ENCODE measurements at places on chromosomes 6 and 20.
A peak's percentile ranks its signal among the peaks of the same experiment; 100 is the strongest.

DNA sequence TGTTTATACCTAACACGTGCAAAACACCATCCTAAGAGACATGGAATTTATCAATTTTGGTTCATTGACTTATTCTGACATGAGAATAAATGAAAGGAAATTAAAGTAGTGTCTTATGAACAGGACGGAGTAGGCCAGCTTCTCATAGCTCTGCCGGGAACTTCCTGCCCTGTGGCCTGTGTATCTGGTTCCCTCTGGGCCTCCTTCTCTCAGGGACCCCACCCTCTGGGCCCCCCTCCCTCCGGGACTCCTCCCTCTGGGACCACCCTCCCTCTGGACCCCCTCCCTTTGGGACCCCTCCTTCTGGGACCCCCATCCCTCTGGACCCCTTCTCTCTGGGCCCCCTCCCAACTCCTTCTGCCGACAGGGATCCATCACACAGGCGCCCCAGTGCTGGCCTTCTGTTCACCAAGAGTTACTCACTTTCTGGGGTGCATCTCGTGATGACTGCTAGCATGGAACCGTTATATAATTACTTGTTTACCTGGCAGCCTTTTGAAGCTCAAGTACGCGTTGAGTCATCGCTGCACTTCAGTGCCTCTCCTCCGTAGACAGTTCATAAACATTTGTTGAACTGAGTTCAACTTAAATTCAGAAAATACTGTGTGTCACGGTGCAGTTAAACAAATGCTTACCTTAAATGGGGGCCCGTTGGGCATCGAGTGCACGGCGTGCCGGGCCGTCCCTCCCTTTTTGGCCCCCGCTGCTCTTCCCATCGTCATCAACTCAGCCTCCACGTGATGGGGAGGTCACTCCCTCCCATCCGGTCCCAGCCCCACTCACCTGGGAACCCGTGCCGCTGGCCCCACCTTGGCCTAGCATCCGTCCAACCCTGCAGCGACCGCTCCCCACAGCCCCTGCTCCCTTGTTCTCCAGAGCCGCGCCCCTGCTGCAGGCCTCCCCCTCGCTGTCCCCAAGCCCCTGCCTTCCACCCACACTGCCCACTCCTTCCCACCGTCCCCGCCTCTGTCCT, 8.1 kb downstream of the CCR6 start:
- no peak for DNase-seq

GRCh38 chr20:58260006-58260405, 31.6 kb upstream of the ANKRD60 start:
- no peak for DNase-seq

DNA sequence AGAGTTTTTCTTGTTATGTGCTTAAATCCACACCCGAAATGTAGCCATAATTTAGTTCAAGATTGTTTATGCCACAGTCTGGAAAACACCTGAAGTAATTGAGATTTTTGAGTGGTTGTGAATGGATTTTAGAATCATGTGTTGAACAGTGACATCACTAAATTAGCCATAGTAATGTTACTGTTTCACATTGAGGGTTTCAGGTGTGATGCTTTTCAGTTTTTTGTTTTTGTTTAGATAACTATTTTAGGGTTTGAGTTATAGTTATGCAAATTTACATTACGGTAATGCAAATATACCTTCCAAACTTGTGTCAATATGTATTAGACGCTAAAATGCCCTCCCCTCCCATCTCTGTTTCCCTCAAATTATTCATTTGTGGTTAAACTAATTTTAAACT, 22.9 kb downstream of the QKI start:
- no peak for DNase-seq

DNA sequence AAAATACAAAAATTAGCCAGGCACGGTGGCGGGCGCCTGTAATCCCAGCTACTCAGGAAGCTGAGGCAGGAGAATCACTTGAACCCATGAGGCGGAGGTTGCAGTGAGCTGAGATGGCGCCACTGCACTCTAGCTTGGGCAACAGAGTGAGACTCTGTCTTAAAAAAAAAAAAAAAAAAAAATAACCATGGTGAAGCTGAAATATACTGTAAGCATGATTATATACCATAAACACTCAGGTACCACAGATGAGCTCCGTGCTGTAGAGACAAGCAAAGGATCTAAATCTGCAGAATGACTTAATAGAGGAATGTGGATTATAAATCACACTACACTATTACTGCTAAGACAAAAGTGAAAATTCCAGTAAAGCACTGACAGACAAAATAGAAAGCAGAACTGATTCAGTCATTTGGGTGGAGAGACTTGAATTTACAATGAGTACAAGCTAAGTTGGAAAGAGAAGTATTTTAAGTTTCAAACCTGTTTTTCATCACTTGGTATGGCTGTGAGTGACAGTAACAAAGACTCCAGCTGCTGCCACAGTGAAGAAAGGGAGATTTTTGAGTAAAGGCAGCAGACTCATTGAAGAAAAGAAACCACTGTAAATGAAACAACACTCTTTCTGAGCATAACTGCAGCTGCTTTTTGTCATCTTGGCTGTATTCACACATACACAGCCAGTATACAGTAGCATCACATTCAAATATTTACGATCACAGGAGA, 322.1 kb downstream of the RNGTT start:
- no peak for DNase-seq

- DNase-seq, result no peak
Observed at GRCh38 chr6:84415517-84415916, 188.1 kb upstream of the CEP162 start.

- DNase-seq, result no peak
Observed at GRCh38 chr6:872570-873125, 179.7 kb upstream of the EXOC2 start.

GRCh38 chr6:169269180-169270076, 15.8 kb upstream of the THBS2 start:
- no peak for DNase-seq

DNA sequence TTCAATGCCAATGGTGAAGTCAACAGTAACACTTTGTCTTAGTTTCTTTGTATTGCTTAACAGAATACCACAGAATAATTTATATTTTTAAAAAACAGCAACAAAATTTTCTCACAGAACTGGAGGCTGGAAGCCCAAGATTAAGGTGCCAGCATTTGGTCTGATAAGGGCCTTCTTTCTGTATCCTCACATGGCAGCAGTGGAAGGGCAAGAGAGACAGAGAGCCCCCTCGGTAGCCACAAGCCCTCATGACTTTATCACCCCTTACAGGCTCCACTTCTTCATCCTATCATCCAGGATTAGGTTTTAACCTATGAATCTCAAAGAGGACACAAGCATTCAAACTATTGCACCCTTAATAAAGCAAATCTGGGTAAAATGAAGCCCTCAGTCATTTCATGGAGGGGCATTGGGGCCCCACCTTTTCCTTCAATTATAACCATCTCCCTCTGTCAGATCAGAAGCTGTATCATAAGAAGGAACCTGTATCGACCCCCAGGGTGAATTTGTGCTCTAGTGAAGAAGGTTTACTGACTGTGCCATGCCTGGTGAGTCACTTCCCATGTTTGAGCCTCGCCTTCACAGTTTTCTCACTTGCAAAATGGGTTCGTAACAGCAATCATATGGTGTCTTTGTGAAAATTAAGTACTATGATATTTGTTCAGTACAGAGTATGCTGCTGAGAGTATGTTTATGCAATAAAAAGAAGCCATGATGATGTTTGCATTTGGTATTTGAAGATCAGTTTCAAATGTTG, 178.2 kb downstream of the LRFN2 start:
- DNase-seq, result no peak

GRCh38 chr20:24703284-24703610, 233.8 kb downstream of the SYNDIG1 start:
- DNase-seq, result no peak

DNA sequence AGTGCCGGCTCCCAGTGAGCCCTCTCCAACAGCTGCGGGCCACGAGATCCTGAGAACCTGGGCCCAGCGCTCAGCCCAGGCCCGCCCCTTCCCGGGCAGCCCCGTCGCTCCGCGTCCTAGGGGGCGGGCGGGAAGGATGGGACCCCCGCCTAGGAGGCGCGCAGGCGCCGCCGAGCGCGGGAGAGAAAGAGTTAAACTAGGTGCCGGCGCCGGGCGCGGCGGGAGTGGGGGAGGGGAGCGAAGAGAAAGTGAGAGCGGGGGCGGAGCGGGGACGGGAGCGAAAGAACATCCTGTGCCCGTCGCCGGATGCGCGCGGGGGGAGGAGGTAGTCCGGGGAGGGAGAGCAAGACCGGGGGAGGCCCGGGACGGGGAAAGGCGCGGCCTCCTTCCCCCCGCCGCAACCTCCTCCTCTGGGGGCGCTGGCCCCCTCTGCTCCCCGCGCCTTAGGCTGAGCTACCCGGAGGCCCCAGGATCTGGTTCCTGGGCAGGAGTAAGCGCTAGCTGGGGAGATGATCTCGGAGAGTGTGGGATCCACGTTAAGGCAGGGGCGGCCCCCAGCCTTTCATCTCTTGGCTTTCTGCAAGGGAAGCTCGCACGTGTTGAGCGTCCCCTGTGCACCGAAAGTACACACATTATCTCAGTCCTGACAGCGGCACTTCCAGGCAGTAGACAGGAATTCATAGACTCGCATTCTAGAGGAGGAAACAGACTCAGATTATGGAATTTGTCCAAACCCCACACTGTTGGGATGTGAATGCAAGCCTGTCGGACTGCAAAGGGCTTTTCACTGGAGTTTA, 4.9 kb upstream of the ARMC12 start:
- DNase-seq, result peak; percentile 28

DNA sequence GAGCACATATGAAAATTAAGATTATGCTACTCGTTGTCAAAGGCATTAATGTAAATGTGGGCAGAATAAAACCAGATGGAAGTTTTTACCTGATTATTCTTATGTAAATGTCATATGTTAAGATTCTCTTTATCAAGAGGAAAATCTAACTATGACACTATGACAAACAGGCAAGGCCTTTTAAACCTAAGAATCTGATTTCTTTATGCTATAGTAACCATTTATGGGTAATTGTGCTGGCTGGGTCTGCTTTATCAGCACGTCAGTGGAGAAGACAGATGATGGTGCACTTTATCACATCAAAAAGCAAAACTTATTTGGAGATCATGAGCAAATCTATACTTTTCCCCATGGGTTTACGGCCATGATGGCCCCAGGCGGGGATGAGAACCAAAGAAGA, 412.0 kb upstream of the NOX3 start:
- DNase-seq, result no peak

- DNase-seq, result no peak
Observed at GRCh38 chr6:109998159-109998785, 20.2 kb downstream of the GPR6 start.

DNA sequence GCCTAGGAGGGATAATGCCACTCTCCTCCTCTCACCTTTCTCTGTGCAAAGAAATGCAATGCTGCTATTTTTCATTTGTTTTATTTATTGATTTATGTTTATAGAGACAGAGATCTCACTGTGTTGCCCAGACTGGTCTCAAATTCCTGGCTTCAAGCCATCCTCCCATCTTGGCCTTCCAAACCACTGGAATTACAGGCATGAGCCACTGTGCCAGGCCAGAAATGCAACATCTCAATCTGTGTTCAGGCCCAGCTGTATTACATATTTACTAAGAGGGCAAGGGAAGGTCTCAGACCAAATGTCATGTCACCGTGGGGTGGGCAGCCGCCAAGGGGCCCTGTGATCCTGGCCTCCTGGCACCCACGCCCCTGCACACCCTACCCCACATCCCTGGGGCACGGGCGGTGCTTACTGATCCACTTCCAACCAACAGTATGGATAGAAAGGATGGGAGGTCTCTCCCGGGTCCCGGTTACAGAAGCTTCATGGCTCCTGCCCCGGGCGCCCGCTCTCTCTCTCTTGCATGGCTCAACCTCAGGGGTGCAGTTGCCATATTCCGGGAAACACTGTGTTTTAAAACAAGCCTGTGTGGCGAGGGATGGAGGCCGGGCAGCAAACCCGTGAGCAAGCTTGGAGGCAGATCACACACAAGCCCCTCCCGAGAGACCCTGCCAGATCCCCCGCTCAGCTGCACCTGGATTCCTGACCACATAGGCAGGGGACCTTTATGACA, 111.8 kb downstream of the AGPAT4 start:
- DNase-seq, result no peak

DNA sequence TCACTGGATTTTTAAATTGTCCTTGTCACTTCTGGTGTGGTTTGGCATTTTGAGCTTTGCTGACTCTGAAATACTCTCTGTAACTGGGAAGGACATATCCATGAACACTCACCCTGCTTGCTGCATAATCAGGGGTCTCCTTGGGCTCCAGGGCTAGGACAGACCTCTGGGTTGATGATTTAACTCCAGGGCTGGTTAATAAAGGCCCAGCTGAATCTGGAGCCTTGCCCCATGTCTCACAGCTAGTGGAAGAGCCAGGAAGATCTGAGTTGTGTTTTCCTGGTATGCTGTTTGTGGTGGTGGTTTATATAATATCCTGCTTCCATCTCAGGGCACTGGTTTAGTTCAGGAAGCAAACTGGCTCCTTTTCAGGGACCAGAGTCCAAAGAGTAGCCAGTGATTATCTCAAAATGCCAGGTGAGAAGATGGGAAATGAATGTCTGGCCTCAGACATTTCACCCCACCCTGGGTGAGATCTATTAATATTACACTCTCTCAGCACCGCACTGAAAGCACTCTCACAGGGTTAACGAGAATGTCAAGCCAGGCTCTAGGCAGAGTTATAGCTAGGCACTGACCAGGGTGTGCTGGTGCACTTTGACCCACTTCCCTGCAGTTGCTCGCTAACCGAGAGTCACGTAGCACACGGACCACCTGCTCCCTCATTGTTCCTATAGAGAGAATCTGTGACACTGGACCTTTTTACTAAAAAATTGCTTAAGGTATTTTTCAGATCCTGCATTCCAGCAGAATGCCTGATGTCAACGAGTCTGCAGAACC, 90.1 kb upstream of the SLC22A16 start:
- no peak for DNase-seq

- DNase-seq, result no peak
Observed at GRCh38 chr6:34053721-34054120, 92.2 kb downstream of the GRM4 start.

DNA sequence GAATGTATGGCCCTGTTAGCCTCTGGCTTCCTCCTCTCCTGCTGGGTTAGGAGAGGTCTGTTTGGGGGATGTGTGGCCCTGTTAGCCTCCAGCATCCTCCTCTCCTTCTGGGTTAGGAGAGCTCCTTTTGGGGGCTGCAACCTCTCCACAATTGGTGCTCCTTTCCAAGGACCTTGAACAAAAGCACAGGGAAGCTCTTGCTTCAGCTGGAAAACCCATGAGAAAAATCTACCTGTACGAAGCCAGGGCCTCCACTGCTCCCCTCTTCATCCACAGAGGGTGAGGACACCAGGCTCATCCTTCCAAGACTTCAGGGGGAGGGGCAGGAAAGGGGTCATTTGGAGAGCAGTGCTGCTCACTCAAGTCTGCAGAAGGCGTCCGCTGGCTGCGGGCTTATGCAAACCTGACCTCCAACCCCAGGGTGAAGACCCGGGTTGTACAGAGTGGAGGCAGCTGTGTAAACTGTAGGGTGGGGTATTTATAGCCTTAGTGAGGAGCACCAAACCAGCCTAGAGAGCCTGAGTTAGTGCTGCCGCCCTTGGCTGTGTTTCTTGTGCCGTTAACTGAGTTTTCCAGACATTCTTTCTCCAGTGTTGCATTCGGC, 62.1 kb downstream of the SLC24A3 start:
- DNase-seq, result no peak

GRCh38 chr20:24615353-24615752, 145.9 kb downstream of the SYNDIG1 start:
- DNase-seq, result no peak

GRCh38 chr6:149783551-149783950, 34.0 kb downstream of the PCMT1 start:
- no peak for DNase-seq
